ENCODE measurements at places on chromosomes 4 and X. TPM values are rescaled to one million over a fixed set of nuclear protein-coding genes. Genes with fewer than 3 reads are reported as not detected.
A peak's percentile ranks its signal among the peaks of the same experiment; 100 is the strongest.

- no peak for DNase-seq
Observed at GRCh38 chrX:132565273-132565672, 76.4 kb upstream of the MBNL3 start.

DNA sequence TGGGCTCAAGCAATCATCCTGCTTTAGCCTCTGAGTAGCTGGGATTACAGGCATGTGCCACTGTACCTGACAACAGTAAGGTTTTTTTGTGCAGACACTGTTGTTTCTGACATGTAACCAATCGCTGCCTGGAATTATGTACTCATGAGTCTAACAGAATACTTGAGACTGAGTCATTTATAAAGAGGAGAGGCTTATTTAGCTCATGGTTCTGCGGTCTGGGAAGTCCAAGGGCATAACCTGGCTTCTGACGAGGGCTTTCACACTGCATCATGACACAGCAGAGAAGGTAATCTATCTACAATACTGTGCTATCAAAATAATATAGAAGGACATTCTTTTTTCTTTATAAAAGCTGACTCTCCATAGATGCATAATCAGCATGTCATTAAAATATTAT lies 115.5 kb upstream of the STOX2 start:
- no peak for DNase-seq

GRCh38 chr4:145709843-145710242 lies 29.9 kb downstream of the C4orf51 start:
- DNase-seq, result no peak

DNA sequence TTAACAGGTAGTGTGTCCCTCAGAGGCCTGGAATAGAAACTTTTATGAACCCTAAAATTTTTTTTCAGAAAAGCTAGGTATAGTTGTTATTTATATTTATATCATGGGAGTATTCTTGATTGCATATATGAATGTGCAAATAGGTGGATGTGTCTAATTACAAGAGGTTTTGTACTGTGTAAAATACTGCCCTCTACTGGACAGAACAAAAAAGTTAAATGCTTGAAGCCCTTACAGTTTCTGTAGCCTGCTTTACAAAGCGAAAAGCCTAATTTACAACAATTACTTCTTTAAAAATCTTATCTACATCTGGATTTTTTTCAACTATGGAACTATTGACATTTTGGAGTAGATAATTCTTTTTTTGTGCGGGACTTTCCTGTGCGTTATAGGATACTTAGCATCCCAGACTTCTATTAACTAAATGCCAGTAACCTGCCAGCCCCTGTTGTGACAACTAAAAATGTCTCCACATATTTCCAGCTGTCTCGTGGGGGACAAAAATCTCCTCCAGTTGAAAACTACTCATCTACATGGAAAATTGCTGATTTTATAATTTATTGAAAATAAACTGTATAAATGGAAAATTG lies 35.1 kb downstream of the ENPEP start:
- no peak for DNase-seq

DNA sequence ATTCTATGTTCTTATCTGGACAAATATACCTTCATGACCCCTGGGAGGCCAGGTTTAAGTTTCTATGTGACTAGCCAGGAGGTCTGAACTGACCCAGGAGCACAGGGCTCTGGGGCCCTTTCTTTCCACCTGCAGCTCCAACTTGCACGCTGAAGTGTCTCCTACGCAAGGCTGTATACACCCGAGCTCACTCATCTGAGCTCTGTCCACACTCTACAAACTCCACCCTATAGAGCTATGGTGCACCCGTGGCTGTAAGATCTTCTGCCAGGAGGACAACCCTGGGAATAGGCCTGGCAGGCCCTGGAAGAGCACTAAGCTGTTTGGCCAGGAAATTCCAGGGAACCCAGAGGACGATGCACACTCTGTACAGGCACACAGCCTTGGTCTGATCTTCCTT lies 60.6 kb upstream of the ATOH1 start:
- no peak for DNase-seq

- DNase-seq, result peak; percentile 80
Observed at GRCh38 chr4:163331629-163332376, 593 bp downstream of the NPY1R start.

Gene DMRTC1
- not detected for total RNA-seq

Gene NLGN3
- total RNA-seq, result 3.0 TPM
